Left renal pelvis (tissue), 4 donors: ENCODE measurements at places on chromosomes 11 and 22.

GRCh38 chr22:46066691-46067090 lies 83.6 kb upstream of the PPARA start:
- DNase-seq = no peak

- DNase-seq = no peak
Measured at GRCh38 chr11:74909385-74909784, 39.5 kb downstream of the XRRA1 start.

DNA sequence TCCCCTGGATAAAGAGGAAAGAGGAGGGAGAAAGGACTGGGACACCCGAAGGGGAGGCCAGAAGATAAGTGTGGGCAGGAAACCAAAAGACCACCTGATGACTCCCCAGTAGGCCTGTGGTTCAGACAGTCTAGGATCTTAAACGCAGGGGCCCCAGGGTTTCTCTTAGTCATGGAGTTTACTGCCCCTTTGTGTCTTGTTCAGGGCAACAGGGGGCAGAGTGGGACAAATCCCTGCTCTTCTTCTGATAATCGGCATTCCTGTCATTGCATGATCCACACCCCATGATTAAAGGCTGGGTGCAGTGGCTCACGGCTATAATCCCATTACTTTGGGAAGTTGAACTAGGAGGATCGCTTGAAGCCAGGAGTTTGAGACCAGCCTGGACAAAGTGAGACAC lies 4.7 kb upstream of the TMPRSS13 start:
- no peak for DNase-seq

GRCh38 chr22:25348391-25348790 lies 129.0 kb downstream of the CRYBB2 start:
- no peak for DNase-seq

DNA sequence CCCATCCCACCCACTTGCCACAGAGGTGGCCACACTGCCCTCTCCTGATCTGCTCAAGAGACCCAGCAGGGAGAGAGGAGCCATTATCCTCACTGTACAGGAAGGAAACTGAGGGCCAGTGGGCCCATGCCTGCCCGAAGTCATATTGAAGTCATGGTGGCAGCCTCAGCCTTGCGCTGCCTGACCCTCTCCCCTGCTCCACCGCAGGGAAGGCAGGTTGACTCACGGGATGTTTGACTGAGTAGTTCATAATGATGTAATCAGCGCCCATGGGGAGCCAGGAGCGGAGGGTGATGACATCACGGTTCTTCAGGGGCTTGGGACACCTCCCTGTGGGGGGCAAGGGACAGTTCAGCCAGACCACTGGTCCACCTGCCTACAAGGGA lies 6.1 kb upstream of the ARAP1 start:
- DNase-seq = no peak

GRCh38 chr11:108398439-108398838 lies 68.9 kb downstream of the C11orf65 start:
- DNase-seq = no peak

DNA sequence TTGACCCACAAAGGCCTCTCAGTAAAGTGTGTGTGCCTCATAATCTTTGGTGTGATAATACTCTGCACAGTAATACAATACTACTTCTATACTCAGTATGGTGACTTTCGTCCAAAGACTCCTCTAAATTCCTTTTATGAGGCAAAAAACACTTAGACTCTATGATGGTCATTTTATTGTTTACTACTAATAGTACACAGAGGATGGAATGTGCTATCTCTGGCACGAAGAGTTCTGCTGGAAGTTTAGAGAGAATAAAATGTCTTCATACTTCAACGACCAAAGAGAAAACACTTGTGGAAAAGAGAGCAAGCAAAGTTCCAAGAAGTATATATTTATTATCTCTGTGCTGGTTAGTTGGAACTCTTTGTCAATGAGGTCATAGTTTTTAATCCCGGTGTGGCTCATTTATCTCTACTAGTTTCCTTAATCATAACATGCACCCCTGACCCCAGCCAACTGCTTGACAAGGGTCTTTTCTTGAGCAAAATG lies 7.5 kb upstream of the CSTF3 start:
- DNase-seq = no peak

DNA sequence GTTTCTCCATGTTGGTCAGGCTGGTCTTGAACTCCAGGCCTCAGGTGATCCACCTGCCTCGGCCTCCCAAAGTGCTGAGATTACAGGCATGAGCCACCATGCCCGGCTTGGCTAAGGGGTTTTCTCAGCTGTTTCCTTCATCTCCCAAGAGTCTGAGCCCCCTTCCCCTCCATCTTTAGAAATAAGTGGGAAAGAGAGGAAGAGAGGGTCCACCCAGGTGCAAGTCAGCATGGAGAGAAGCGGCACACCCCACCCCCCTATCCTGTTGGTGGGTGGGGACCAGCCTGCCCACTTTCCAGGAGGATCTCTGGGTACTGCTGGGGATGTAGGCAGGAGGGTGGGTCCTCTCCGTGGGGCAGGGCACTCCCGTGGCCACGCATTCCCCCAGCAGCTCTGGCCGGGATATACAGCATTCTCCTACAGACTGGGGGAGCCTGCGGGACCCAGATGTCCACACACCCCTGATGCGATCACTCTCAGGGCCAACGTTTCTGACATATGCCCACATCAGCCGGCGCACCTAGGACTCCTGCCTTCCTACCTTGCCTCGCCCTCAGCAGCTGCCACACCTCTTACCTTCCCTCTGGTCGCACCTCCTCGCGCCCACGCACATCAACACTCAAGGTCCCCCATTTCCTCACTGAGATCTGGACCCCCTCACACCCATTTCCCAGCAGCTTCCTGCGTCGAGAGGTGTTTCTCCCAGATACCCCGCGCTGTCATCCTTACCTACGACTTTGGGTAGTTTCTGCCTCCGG lies 8.9 kb downstream of the SCARF2 start:
- DNase-seq = no peak

- DNase-seq = peak; percentile 64
Measured at GRCh38 chr11:33258631-33259205, 1.5 kb downstream of the HIPK3 start.

- no peak for DNase-seq
Measured at GRCh38 chr11:45647786-45648185, 17.6 kb downstream of the CHST1 start.

DNA sequence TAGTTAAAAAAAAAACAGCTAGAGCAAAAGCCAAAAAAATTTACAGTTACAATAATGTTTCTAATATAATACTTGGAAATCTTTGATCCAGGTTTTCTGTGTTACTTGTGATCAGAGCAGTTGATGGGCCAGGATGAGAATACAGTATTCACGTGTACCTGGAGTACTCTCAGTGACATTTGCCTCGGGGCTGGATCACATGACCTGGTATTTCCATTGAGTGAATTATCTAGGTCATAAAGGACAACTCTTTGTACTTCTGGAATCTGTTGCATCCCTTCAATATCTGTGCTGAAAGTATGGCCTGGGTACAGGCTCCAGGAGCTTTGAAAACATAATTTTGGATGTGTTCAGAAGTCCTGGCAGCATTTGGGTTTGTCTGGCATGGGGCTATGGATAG lies 93.5 kb downstream of the GRAMD1B start:
- no peak for DNase-seq

GRCh38 chr11:6979365-6979764 lies 40.8 kb downstream of the ZNF214 start:
- no peak for DNase-seq
